ENCODE measurements at places on chromosomes 7 and 10.

DNA sequence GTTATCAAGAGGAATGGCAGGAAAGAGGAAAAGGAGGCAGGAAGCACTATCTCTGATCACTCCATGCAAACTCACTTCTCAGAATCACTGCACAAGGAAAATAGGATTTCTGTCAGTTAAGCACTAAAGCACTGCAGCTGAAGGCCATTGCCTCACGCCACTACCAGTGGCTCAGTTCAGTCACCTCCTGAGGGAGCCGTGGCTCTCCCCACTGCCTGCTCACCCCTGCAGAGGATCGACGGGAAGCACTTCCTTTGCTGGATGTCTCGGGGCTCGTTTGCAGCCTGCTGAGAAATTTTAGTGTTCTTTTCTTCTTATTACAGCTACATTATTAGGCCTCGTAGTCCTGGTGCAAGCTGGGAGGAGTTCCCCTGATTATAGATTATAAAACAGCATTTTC is 90.1 kb upstream of the ADCY1 start:
- DNase-seq, result no peak

- DNase-seq, result no peak
Measured at GRCh38 chr10:68837626-68838322, 10.4 kb downstream of the STOX1 start.

GRCh38 chr7:64878684-64879083 is 24.4 kb upstream of the ZNF273 start:
- DNase-seq, result no peak

DNA sequence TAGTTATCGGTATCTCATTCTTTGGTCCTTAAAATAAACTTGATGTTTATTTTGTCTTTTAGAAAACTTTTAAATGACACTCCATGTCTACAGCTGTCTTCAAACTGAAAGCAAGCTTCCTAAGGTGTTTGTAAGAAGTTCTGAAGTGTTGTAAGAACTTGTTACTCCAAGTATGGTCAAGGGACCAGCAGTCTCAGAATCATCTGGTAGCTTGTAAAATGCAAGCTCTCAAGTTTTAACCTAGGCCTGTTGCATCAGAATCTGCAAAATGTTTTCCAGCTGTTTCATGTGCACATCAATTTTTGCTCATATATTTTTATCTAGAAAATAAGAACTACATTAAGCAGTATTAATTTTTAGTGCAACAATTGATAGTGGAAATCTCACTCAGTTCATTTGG is 104.1 kb downstream of the THSD7A start:
- DNase-seq, result no peak

DNA sequence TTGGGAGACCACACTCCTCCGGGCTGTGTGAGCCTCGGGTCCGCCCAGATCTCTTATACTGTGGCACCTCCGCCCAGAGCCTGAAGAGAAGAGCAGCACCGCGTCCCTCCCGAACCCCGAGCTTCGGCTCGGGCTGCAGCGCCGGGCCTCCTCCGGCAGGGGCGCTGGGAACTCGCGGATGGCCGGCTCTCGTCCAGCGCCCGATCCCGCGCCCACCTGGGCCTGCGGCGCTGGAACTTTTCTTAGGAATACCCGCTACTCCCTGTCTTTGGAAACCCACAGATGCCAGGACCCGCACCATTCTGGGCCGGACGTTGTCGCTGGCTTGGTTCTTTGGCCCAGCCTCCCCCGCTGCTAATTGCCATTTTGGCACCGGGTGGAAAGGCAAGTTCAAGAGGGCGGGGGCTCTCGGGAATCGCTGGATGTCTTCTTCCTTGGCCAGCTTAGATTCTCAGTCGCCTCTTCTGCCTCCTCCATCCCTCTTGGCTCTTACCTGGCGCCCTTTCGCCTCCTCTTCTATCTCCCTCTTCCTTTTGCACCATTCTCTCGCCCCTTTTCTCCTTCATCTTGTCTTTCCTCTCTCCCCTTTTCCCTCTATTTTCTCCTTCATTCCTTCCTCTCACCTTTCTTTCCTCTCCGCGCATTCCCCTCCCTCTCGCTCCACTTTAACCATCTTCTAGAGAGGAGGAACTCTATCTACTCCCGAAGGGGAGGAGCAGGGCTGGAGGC is 2.1 kb upstream of the SORCS3 start:
- no peak for DNase-seq
